Putamen (tissue), 1 donor: ENCODE measurements at places on chromosomes 4 and X.

DNA sequence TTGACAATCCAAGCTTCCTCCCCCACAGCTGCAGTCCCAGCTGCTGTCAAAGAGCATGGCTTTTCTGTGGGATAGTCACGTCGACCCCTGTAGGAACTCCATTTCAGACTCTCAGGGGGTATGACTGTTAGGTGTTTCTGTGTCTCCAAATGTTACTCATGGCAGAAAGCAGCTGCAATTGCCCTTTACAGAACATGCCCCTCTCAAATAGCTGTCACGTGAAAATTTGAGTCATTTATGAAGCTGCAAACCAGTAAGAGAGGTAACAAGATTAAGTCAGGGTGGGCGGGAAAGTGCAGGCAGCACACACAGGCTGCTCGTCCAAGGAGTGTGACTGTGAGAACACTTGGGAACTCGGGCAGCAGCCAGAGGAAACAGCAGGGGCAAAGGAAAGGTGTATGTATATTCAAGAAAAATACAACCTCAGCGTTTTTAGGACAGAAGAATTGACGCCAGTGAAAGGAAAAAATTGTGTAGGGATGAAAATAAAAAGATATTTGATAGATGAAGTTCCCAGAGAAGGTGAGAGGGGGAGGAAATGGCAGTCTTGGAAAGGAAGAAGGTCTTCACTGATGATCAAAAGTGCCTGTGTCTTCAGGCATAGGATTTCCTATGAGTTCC is 66.5 kb upstream of the TMEM184C start:
- DNase-seq: peak; percentile 8

DNA sequence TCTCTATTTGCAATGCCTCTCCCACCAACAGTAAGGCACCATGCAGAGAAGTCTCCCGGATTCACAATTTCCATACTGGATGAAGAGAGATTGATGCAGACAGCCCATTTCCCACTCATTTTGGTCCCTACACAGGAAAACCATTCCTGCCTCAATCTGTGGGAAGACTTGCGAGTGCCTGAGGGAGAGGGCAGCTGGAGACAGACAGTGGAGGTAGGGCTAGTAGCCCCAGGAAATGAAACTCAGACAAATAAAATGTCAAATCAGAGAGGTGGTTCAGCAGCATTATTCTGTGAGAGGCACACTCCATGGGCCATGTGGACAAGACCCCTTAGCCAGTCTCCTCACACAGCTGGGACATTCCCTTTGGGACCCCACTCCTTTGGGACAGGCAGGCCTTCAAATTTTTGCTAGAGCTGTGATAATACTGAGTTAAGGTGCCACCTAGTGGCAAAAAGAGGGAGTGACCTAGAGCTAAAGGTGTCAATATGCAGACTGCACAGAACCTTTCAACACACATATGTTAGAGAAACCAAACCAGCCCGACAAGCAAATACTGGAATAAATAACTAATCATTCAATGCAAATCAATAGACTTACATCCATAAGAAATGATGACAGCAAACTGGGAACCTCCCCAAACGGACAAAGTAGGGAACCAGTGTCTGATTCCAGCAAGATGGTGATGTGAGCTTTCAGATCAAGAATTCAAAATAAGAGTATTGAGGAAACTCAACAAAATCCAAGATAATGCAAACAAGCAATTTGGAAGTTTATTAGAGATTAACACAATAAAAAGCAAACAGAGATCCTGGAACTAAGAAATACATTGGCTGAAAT is 1865.3 kb upstream of the AGA start:
- no peak for DNase-seq

DNA sequence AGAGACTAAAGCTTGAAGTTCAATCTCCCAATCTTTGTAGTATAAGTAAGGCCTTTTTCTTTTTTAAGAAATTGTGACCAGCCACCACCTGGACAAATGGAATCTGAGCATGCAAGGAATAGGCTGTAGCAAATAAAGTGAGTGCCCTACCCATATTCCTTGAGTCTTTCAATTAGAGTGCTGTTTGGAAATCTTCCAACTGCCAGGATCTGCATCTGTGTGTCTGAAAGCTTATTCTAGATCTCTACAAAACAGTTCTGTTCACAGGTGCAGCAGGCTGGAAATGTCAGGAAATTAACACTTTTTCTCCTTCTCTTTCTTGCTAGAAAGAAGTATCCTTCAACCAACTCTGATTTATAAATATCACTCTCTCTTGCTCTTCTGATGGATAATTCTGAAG is 76.7 kb upstream of the NDST3 start:
- DNase-seq: no peak

GRCh38 chr4:44738615-44739014 is 12.3 kb upstream of the GNPDA2 start:
- DNase-seq: no peak

- DNase-seq: no peak
Measured at GRCh38 chr4:154277172-154277571, 214.4 kb downstream of the DCHS2 start.
